ENCODE measurements at places on chromosomes 2 and 18.

- DNase-seq, result no peak
Observed at GRCh38 chr2:132567682-132568081, 102.3 kb downstream of the LYPD1 start.

DNA sequence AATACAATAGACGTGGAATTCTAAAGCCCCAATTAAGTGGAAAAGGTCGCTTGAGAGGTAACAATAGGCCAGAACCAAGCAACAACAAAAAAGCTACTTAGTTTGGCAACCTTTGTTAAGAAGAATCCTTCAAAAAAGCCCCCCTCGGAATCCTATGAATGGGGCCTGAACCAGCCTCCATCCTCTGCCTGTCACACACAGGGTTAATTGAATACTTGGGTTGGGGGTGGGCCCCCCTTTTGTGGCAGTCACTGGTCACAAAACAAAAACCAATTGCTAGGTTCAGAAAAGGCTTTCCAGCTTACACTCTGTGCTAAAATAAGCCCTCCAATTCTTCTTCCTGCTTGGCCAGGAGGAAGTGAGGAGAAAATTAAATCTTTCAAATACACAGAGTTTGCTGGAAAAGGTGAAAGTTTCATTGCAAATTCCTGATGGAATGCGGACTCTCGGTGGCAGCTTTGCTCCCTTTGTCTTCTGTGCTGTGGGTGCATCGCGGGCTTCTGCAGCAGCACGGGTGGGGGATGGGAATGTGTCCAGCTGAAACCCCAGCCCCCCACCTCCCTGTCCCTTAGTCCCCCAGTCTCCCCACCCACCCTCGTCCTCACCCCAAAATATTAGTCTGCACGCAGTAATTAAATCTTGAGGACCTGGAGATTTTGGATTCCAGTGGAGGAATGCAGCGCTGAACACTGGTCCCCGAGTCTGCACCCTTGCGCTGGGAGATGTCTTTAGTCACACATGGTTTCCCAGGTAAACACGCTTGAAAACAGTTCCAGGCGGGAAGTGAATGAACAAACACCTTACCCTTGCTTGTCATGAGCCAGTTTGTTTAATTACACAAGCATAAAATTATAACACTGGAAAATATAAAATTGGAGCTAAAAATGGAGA lies 254.3 kb downstream of the SOX11 start:
- DNase-seq, result no peak

DNA sequence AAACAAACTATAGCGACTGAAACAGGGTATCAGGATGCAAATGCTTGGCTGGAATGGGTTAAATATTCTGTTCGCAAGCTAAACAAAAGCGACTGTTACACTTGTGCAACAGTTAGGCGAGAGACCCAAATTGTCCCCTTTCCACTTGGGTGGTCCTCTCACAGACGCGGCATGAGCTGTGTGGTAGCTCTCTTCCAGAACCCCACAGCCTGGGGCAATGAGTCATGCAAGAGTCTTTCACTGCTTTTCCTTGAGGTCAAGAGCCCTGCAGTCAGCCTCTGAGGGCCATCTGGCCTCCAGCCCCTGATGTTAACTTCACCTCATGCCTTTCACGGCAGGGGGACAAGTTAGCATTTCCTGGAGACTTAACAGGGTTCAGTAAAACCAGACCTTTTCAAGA lies 25.7 kb downstream of the SULT1C4 start:
- DNase-seq, result no peak

- no peak for DNase-seq
Observed at GRCh38 chr2:187129306-187129705, 280.3 kb upstream of the ZSWIM2 start.

DNA sequence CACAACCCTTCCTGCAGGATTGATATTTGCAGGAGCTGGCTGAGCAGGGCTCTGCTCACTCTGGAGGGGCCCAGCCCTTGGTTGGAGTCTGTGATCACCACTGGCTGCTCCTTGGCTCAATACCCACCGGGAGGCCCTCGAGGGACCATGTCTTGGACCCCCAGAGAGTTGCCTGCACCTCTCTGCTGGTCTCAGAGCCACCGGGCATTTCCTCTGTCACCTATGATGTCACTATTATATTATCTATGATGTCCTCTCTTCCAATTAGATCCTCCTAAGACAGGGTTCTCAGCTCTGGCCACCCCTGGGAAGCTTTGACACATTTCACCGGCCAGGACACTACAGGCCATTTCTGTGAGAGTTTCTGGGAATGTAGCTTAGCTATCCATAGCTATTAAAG lies 113.1 kb downstream of the PDCL3 start:
- no peak for DNase-seq

DNA sequence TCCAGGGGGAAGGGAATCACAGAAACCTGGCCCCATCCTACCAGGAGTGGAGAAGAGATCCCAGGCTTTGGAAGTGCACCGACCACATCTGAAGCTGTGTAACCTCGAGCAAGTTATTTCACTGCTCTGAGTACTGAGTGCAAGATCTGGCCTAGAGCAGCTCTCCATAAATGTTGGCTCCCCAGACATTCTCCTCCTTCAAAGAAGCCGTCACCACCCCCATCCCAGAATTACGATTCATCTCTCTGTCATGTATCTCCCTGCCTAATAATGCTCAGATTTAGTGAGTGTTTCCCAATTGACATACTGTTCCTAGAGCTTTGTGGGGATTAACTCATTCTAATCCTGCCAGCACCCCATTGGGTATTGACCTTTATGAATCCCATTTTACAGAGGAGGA lies 51.7 kb downstream of the TNS1 start:
- no peak for DNase-seq

GRCh38 chr18:3710712-3711301 lies 260.8 kb downstream of the TGIF1 start:
- no peak for DNase-seq

GRCh38 chr2:188512456-188512855 lies 220.8 kb downstream of the GULP1 start:
- no peak for DNase-seq

DNA sequence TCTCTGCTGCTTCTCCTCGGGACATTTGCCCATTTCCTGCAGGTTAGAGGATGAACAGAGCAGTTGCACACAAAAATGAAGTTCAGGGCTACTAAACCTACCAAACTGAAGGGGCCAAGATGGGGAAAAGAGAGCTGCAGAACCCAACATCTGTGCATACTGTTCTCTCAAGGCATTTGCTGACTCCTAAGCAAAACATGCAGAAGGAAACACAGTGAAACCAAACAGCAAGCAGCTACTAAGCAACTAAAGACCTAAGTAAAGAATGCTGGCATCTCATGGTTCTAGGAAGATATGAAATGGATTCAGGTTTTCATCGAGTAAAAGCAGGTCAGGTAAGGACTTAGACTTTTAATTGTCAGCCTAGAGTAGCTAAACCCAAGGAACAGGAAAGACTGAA lies 111.9 kb upstream of the SYT4 start:
- no peak for DNase-seq

GRCh38 chr2:152826581-152827279 lies 108.3 kb downstream of the ARL6IP6 start:
- no peak for DNase-seq

DNA sequence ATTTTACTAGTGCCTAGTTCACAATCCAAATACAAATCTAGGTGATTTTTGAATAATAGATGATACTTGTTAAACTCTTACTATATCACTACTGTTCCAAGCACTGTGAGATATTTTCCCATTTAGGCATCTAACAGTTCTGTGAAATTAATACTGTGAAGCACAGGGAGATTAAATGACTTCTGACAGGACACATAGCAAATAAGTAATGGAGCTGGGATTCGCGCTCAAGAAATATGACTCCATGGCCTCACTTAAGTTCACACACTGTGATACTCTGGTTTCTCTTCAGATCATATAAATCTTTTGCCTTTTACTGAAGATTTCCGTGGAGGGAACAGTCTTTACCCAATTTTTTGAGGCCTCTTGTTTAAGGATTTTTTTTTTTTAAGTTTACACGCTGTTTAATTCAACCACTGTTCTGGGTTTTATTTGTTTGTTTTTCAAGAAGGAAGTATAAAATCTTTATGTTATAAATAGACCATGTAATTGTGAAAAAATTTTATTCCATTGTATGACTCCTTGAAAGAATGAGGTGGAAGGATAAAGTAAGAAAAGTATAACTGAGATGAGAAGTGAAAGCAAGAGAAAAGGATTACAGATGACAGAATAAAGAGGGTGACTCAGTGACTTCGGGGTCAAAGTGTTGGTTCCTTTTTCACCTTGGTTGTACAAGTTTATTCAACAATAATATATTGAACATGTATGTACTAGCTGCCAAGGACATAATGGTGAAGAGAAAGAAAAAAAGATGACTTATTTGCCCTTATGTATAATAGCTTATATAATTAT lies 30.2 kb downstream of the RBM45 start:
- DNase-seq, result no peak

GRCh38 chr2:113174376-113174750 lies 592 bp downstream of the PSD4 start:
- no peak for DNase-seq

GRCh38 chr2:136143603-136144451 lies 25.9 kb upstream of the CXCR4 start:
- DNase-seq, result no peak

GRCh38 chr18:47204908-47205522 lies 28.9 kb upstream of the IER3IP1 start:
- no peak for DNase-seq

DNA sequence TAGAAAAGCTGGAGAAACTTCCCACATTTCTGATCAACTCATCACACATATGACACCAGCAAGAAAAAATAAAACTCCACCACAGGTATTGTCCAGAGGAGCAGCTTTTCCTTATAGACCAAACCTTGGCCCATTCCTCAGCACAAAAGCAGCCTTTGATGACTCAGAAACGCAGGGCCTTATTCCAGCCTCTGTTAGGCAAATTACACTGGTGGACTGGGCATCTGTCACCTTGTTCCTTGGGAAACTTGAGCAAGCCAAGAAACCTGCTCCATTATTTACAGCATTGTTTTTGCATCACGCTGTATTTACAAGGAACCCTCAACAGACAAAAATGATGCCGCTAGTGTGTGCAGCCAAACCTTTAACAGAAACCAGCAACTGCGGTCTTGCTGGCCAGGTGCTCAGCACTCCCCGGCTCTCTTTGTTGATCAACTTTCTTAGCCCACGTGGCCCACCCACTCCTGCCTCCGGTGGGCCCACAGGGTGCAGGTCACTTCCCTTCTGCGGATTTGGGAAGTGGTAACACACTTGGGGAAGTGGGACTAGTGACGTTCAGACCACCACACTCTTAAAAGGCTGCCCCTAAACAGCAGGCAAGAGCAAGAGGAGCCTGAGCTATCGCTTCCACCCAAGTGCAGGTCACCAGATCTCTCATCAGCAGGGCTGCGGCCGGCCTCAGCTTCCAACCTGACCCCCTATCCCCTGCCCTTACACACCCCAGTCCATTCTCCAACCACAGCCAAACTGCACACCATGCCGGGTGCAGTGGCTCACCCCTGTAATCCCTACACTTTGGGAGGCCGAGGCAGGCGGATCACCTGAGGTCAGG lies 1.5 kb downstream of the AP1S3 start:
- no peak for DNase-seq

GRCh38 chr2:161068670-161069069 lies 91.6 kb upstream of the TANK start:
- DNase-seq, result no peak

GRCh38 chr2:42233976-42234441 lies 64.9 kb downstream of the EML4 start:
- no peak for DNase-seq

GRCh38 chr2:240722796-240723735 lies 31.4 kb downstream of the AQP12A start:
- DNase-seq, result no peak

- no peak for DNase-seq
Observed at GRCh38 chr2:184113696-184114403, 484.5 kb upstream of the ZNF804A start.

- no peak for DNase-seq
Observed at GRCh38 chr18:37383036-37383785, 182.4 kb downstream of the CELF4 start.

- no peak for DNase-seq
Observed at GRCh38 chr2:238873381-238873801, 25.5 kb downstream of the TWIST2 start.

DNA sequence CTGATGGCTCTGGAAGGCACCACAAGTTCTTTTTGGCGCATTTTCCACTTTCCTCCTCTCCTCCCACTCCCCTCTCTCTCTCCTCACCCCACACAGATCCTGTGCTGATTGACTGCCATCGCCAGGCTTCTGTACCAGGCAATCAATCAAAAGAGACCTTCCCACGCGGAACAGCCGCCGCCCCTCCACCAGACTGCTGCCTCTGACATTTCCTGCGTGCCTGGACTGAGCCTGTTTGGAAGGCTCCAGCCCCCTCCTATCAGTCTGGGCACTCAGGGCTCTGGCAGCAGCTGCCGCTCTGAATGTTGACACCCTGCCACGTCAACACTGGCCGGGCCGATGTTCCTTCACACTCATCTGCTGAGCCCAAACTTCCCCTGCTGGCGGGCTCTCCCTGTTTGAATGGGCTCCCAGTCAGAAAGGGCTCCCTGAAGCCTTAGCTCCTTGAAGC lies 467.7 kb downstream of the EPHA4 start:
- DNase-seq, result no peak

DNA sequence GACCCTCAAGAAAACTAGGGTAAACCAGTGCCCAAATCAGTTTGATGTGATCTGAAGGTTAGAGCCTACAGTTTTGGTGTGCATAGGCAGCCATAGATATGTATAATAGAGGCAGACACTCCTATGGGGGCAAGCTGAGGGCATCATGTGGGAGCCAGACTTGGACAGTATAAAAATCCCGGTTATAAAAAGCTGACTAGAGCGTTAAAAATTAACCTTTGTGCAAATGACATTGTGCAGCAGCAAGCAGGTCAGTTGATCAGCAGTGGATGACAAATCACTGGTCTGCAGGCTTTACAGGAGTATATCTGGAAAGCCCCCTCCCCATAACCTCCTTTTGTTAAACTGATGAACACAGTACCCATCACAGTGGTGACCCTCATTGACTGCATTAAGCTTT lies 107.8 kb downstream of the CTNNA2 start:
- DNase-seq, result no peak

GRCh38 chr2:225052703-225053102 lies 10.4 kb upstream of the DOCK10 start:
- no peak for DNase-seq

DNA sequence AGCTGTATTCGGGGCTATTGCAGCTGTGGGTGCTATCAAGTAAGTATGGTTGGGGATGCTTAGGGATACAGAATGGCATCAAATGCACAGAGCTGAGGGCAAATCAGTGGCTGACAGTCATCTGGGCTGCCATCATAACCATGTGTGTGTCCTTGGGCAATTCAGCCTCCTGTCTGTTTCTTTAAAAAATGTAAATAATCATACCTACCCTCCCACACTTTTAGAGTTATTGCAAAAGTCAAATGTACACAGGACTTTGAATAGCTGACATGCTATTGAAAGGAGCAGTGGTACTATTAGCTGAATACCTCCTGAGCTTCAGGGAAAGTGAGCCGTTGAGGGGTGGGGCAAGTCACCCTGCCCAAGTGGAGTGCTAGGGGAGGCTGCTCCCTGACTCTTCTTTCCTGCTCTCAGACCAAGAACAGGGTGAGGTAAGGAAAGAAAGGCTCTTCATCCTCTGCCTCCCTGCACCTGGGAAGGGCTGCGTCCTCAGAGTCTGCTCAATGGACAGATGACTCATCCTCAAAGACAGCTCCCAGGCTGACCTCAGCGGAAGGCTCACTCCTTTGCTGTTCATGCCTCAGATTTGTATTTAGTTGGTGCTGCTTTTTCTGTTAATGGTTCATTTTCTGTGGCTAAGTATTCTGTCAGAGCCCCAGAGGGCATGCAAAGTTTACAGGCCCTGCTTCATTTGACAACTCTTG lies 54.9 kb upstream of the BZW1 start:
- no peak for DNase-seq
